Stimulated activated naive CD8-positive, alpha-beta T cell treated with anti-CD3 and anti-CD28 coated beads, Interleukin-15, Interleukin-2, amounts not matched to agents 100 U/mL and 50 U/mL, for 24 hours (primary cell): ENCODE measurements at places on chromosomes 6 and 20.

- DNase-seq = no peak
Measured at GRCh38 chr20:44089987-44090674, 96.9 kb downstream of the JPH2 start.

DNA sequence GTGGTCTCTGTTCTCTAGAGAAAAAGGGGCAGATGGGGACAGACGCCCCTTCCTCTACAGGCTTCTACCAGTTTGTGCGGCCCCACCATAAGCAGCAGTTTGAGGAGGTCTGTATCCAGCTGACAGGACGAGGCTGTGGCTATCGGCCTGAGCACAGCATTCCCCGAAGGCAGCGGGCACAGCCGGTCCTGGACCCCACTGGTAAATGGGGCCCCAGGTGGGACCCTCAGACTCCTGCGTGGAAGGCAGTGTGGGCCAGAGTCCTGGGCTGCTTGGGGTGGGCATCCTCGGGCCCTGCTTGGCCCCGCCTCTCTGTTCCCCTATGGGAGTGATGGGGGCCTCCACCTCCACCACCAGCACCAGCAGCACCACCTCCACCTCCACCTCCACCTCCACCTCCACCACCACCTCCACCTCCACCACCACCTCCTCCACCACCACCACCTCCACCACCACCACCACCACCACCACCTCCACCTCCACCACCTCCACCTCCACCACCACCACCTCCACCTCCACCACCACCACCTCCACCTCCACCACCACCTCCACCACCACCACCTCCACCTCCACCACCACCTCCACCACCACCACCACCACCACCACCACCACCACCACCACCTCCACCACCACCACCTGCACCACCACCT, 3.2 kb upstream of the TNFRSF6B start:
- DNase-seq = no peak

- DNase-seq = no peak
Measured at GRCh38 chr6:55694759-55695158, 115.8 kb upstream of the HMGCLL1 start.

- no peak for DNase-seq
Measured at GRCh38 chr6:101935732-101936131, 542.2 kb downstream of the GRIK2 start.

- no peak for DNase-seq
Measured at GRCh38 chr6:8888468-8888867, 453.1 kb upstream of the SLC35B3 start.

DNA sequence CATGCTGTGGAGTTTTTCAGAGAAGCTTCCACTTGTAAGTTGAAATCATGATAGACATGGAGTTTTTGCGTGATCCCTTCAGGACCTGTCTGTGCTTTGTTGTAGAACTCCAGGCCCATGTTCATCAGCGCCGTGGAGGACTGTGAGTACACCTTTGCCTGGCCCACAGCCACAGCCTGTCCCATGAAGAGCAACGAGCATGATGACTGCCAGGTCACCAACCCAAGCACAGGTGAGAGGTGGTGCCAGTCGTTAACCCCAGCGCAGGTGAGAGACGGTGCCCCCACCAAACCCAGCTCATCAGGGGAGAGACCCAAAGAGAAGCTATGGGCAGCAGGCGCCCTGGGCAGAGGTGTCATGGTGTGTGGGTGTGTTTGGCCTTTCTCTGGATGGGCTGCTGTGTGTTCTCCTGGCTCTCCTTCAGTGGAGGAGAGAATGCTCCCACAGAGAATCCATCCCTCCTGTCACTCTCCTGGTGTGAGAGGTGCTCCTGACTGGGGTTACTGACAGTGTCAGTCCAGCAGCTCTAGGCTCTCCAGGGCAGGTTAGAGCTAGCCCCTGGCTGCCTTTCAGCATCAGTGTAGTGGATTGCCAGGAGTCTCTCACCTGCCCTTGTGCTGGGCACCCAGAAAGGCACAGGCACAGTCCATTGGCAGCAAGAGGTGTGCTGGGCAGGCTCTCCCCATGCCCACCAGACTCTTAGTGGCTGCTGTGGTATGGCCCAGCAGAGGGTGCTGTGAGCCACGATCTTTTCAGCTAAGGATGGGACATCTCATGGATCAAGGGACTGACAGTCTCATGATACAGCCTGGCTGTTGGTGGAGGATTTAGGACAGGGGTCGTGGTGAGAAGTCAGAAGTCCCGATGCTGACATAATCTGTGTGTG, 49.6 kb upstream of the SLC22A1 start:
- no peak for DNase-seq

- DNase-seq = no peak
Measured at GRCh38 chr6:137570393-137570792, 76.2 kb upstream of the OLIG3 start.
